ENCODE measurements at places on chromosomes 6 and 20.

DNA sequence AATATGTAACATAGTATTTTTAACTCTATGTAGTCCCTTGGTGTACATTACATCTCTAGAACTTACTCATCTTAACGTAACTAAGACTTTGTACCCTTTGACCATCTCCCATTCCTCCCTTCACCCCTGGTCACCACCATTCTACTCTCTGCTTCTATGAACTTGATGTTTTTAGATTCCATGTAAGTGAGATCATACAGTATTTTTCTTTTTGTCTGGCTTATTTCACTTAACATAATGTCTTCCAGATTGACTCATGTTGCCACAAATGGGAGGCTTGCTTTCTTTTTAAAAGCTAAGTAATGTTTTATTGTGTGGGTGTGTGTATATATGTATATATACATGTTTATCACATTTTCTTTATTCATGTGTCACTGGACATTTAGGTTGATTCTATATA, 55.8 kb downstream of the TMEM200A start:
- no peak for DNase-seq

DNA sequence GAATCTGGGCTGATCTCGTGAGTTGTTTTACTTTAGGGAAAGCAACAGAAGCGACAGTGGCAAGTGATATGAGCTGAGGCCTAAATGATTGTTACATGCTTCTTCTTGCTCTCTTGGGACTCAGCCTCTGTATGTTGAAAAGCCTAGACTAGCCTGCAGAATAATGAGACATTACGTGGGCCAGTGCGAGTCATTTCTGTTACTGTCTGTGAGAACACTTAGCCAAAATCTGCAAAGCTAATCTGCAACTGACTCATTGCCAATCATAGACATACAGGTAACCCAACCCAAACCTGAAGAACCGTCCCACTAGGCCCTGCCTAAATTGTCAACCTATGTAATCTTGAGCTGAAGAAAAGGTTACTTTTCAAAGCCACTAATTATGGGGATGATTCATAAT, 77.4 kb upstream of the F13A1 start:
- no peak for DNase-seq

GRCh38 chr6:74410630-74411029, 714.6 kb downstream of the CD109 start:
- no peak for DNase-seq

GRCh38 chr20:36154700-36155628, at the start of gene EPB41L1:
EPB41L1 (plus strand) TSS chr20:36154740; CDS start chr20:36173778, 19,038 bp downstream.
- DNase-seq, result no peak

DNA sequence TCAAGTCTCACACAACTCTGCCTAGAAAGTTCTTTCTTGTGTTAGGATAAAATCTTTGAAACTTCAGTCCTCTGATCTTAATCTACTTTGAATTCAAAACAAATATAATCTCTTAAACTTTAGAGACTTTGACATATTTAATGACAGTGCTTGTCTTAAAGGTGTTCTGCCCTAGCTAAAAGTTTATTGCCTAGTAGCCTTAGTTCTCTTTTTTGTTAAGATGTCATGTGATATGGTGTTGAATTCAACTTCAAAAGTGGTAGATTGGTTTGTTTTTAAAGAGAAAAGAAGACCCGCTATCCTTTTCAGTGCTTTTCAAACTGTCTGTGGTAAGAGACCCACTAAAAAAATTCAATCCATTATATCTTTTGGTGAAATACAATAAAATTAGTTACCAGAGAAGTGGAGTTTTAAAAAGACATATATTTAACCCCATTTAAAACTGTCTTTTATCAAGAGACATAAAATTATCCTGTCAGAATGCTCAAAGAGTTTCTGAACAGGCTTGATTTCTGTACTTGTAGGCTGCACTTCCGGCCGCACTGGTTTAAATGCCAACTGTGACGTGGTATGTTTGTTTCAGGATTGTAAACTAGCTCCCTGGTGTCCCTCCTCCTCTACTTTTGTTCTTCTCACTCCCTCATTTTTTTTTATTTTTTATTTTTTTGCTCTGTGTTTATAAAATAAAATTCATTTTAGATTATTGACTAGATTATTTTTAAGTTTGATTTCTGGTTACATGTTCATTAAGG, 76.5 kb downstream of the QKI start:
- DNase-seq, result no peak
